Hypothalamus (tissue), 51 donors: ENCODE measurements at places on chromosomes 7 and 10.

DNA sequence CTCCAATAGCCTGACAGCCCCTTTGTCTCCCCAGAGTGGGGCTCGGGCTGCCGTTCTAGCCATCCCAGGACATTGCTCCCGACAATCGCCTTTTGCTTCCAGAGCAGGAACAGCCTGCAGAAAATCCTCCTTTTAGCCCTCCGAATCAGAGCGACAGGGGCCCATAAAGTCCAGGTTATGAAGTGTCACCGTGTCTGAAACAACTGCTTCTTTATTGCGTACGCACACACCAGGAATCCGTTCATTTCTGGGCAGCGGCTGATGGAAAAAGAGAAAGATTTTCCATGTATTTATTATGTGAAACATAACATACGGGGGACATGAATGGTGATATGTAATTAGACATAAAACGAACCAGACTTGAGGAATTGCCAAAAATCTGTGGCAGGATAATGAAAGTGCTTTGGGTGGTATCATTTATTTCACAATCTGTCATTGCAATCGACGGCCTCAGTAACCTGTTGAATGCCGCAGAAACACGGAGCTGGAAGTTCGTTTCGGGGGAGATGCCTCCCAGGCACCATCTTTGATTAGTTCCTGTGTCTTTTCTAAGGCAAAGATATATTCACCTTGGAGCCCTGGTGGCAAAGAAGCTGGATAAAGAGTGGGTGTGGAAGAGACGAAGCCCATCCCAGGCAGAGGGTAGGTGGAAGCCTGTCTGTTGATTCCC is 48.1 kb downstream of the FAM241B start:
- no peak for DNase-seq

GRCh38 chr10:125559210-125559609 is 123.8 kb downstream of the TEX36 start:
- DNase-seq: no peak

GRCh38 chr7:74038194-74038961 is 10.4 kb downstream of the ELN start:
- no peak for DNase-seq

DNA sequence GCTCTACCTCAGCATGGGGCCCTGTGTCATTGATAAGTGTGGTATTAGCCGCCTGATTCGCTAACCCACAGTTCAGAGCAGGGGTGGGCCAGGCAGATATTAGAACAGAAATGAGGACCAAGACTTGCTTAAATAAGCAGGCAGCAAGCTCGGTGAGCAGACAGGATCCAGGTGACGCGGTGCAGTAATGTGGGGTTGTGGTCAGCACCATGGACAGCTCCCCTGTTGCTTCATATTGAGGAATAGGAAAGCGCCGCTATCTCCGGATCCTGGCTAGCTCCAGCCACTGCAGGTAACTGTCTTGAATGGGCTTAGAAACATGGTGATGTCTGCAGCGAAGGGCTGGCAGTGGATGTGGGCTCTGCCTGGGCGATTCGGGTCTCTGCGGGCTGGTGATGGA is 51.3 kb upstream of the GPR26 start:
- no peak for DNase-seq

DNA sequence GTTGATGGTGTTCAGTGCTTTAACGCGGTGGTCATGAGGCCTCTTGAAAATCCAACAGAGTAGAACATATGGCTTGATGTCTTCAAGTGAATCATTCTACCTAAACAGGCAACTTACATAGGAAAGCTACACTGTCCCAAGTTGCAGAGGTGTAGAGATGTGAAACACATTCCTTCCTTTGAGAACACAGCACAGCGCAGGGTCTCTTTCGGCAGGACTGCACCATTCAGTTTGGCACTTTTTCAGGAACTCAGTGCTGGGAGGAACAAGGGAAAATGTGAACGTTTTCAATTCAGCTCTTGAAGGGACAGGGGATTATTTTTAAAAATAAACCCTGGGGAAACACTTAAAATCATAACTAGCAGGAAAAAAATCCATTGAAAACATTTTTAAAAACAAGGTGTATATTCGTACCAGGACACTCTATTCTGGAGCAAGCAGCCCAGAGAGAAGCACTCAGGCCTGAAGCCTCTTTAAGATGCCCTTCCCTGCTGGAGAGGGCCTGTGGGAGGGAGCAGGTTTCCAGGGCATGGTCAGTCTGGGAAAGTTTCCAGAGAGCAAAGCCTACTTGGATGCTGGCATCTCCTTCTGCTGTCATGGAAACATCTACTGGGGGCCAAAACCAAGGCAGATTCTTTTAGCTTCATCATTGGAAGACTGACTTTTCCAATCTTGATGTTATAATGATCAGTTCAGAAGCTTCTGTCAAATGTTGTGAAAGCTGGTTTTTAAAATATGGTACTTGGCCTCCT is 60.4 kb upstream of the NPVF start:
- no peak for DNase-seq

DNA sequence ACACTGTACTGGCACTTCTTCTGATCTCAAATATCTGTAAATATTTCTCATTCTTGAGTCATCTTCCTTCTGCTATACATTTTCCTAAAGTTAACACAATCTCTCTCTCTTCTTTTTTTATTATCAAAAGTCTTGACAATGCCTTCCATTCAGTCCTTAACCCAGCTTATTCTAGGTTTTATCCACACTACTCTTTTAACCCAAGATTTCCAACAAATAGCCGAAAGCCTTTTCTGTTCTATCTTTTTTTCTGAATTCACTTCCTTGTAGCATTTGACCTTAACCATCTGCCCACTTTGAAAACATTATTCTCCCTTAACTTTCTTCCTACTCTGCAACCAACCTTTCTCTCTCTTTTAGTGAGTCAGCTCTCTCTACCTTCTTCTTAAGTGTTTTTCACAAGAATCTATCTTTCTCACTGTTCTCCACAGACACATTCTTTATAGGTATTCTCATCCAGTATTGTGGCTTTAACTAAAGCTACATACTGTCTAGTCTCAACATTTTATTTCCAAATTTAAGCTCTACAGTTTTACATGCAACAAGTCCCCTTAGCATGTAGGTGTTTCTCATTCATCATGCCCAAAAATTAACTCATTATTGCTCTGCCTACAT is 915.6 kb downstream of the KCNMA1 start:
- no peak for DNase-seq

DNA sequence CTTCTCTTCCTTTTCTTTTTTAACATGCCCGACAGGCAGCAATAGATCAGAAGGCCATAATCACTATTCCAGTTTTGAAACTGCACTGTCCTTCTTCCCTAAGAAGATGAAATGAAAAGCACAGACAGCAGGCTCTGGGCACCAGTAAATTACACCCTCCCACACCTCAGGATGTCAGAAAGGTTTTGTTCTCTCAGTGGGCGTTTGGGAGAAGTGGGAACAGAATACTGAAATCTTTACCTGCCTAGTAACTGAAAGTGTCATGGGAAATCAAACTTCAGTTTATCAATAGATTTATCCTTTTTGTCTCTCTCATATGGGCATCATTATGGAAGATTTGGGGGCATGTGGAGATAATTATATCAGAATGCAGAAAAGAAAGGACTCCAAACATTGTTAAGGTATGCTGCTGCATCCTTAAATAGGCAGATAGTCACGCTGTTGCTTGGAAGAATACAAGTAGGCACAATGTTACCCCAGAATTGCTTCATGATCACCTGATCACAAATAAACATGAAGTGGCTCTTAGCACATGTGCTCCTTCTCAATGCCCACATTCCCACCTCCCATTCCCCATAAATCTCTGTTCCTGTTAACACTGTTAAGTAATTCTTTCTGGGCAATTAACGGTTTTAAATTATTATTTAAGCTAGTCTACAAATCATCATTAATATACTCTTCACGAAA is 113.3 kb downstream of the DOCK4 start:
- no peak for DNase-seq

GRCh38 chr7:39623732-39624441 is 515 bp downstream of the RALA start:
- DNase-seq: no peak
